Foreskin keratinocyte (primary cell): ENCODE measurements at places on chromosomes 6 and 20. TPM values are rescaled to one million over a fixed set of nuclear protein-coding genes. Genes with fewer than 3 reads are reported as not detected.

- no peak for DNase-seq
Observed at GRCh38 chr20:4814696-4815252, 93.1 kb downstream of the PRND start.

Gene TPD52L1
- total RNA-seq: 44.0 and 48.9 TPM in 2 replicates

- no peak for DNase-seq
Observed at GRCh38 chr6:15736297-15736696, 73.5 kb upstream of the DTNBP1 start.

DNA sequence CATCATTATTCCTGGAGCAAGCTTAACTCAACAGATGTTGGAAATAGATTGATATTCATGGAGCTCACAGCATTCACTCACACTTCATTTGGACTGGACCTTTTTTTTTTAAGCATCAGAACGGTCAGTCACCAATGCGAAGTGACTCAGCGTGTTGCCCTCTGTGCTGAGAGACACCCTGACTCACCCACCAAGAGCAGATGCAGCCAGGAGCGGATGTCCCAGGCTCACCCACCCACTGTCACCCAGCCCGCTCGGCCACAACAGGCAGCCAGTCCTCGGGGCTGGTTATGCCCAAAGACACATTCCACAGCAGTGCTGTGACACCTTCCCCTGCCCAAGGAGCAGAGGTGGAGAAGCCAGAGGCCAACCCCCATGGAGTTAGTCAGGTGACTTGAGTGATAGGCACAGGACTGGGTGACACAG lies 15.7 kb downstream of the RNASET2 start:
- DNase-seq: no peak

DNA sequence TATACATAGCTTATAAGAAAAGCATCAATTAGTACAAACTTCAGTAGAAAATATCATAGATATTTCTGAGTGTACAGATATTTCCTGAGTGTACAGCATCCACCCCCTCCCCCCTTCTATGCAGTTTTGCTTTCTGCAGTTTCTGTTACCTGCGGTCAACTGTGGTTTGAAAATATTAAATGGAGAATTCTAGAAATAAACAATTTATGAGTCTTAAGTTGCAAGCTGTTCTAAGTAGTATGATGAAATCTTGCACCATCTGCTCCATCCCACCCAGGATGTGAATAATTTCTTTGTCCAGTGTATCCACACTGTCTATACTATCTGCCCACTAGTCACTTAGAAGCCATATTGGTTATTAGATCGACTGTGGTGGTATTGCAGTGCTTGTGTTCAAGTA lies 15.8 kb upstream of the GPR63 start:
- no peak for DNase-seq

GRCh38 chr20:35196313-35196712 lies 24.4 kb downstream of the PROCR start:
- no peak for DNase-seq

GRCh38 chr20:53678990-53679596 lies 85.5 kb upstream of the ZNF217 start:
- DNase-seq: no peak

- DNase-seq: peak; percentile 71
Observed at GRCh38 chr6:22886650-22887581, 317.6 kb downstream of the HDGFL1 start.

- no peak for DNase-seq
Observed at GRCh38 chr20:561437-562231, 18.0 kb upstream of the CSNK2A1 start.

DNA sequence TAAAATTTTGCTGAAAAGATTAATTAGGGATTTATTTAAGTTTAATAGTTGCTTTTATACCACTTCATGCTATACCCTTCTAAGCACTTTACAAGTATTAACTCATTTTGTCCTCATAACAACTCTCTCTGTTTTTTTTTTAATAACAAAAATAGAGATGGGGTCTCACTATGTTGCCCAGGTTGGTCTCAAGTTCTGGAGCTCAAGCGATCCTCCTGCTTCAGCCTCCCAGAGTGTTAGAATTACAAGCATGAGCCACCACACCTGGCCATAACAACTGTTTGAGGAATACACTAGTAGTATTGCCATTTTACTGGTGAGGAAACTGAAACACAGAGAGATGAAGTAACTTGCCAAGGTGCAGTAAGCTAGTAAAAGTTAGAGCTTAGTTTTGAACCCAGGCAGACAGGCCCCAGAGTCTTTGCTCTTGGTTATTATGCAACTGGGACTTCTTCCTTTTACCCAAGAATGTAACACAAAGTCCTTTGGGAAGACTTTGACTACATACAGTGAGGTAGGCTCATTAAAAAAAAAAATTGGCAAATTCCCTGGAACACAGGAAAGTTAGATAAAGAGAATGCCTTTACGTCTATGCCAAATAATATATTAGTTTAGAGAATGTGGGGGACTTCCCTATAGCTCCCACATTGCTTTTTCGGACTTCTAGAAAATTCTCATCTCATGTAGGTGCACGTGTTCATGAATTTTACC lies 11.4 kb downstream of the ANKS1A start:
- no peak for DNase-seq
